Hematopoietic multipotent progenitor cell treated with erythropoietin and hydrocortisone succinate and interleukin-3 and kit ligand, for 15 days (in vitro differentiated cells): ENCODE measurements at places on chromosomes 1 and 21.

DNA sequence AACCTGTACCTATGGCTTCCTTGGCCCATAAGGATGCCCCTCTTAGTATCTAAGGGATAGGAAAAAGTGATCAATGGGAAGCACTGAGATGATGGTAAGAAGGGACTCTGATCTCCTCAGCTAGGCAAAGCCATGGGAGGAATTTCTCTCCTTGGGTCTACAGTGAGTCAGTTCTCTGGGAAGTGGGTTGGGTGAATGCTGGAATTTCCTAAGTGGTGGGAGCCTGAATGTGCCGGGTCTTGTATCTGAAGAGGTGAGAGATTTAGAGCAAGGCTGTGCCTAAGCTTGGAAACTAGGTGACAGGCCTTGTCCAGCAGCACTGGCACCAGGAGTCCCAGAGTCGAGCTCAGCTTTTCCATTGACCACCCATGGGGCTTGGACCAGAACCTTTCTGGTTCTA, 96.3 kb upstream of the SLC2A1 start:
- DNase-seq: no peak

DNA sequence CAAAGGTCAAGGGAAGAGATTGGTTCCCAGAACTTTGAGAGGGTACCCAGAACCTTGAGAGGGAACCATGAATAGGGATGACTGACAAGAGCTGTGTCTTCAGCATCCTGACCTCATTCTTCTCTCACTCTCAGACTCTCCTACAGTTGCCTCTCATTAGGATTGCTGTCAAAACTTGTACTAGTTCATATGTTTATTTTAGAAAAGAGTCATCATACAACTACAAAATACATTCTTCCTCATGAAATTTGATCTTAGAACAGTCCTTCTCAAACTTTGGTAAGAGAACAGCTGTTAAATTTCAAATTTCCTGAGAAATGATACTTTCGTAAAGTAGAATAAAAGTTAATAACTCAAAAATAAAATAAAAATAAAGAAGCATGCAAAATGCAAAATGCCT, 161.4 kb upstream of the ZRANB2 start:
- DNase-seq: no peak

GRCh38 chr1:56658254-56658653, 13.1 kb downstream of the PRKAA2 start:
- no peak for DNase-seq

DNA sequence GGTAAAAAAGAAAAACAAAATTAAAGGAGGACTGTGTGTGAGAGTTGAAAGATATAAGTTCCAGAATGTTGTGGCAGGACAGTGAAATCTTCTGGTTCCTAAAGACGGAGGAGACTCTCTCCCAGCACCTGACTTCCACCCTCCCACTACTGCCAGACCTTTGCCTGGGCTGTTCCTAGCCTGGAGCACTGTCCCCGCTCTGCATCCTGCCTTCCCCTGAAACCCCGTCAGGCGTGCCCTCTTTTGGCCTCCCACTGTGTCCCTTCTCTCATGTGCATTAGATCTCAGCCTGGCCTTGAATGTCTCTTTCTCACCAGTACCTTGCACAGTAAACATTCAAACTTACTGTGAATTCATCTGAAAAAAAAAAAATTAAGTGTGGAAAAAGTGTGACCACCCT, 74.1 kb downstream of the VPS26C start:
- no peak for DNase-seq

DNA sequence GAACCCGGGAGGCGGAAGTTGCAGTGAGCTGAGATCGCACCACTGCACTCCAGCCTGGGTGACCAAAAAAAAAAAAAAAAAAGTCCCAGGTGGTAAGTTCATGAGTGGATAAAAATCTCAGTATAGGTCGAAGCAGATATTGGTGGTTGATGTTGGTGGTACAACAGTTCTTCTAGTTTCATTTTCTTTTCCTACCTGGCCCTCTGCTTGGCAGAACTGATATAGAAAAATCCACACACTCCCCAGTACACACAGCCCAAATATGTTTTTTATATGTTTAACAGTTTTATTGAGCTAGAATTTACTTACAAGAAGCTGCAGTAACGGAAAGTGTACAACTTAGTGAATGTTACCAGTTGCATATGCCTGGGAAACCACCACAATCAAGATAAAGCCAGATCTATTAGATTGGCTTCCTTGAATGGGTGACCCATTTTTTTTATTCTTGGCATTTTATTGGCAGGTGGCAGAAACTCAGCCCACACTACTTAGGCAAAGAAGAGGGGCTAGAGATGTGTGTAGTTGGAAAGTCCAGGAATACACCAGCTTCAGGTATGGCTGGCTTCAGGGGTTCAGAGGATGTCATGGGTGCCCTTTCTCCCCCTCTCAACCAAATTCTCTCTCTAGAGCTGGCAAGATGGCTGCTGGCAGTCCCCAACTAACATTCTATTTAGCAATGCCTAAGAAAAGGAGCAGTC, 118.3 kb upstream of the SLC25A33 start:
- no peak for DNase-seq

- no peak for DNase-seq
Measured at GRCh38 chr1:206686478-206687249, 2.0 kb downstream of the MAPKAPK2 start.

DNA sequence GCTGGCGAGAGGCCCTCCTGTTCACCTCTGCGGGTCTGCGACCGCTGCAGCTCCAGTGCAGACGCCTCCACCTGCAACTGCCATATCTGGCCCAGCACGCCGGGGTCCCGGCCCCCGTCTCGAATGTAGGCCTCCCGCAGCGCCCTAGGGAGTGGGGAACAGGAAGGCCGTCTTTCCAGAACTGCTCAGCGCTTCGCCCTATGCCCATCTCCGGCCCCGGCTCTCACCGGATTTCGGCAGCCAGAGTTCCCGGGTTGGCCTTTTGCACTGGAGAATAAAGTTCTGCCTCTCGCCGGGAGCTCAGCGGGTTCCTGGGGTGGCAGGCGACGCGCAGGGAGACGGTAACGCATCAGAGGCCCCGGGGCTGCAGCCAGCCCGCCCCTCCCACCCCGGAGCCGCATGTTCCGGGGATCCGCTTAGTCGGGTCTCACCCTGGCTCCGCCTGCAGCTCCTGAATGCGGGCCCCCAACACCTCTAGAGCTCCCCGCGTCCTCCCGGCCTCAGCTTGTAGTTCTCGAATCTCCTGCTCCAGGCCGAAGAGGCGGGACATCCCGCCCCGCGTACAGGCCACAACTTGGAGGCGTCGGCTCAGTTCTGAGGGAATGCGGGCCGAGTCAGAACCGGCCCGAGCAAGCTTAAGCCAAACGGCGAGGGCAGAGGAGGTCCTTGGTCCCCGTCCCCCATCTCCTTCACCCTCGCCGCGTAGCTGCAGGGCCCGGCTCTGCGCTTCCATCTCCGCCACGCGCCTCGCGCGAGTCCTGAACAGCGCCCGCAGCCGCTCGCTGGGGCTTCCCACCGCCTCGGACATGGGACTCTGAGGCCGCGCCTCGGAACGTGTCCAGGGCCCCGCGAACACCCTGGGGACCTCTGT, 1.1 kb downstream of the CCDC17 start:
- no peak for DNase-seq

DNA sequence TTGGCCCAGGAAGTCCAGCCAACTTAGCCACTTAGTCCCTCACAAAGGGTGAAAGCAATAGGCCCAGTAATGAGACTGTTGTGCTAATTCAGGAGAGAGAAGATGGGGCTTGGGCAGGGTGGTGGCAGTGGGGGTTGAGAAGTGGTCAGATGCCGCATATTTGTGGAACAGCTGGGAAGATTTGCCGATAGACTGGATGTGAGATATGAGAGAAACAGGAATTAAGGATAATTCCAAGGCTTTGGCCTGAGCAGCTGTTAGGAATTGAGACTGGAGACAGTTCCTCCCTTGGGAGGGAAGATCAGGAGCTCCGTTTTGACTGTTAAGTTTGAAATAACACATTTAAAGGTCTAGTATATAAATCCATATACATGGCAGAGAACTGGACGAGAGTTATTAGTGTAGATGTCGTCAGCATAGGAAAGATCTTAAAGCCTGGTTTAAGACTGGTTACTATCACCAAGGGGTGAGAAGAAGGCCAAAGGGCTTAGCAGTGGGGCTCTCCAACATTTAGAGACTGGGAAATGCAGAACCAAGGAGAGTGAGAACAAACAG, 323.7 kb upstream of the FAM78B start:
- no peak for DNase-seq

- no peak for DNase-seq
Measured at GRCh38 chr1:158674302-158674701, 12.2 kb downstream of the SPTA1 start.

- no peak for DNase-seq
Measured at GRCh38 chr1:8343044-8343443, 25.1 kb downstream of the SLC45A1 start.

DNA sequence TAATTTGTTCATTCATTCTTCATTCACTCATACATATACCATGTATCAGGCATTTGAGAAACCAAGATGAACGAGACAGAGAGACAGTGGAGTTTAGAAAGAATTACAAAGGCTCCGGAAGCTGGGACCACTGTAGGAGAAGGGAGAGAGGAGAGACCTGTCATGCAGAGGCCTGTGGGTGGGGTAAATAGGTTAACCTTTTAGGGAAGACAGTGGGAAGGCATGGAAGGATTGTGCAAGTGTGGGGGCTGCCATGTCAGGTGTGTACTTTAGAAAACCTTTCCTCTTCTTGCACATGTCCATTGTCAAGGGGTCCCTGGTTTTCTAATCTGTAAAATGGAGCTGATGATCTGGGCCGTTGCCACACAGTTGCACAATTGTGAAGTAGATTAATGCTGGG, 44.2 kb upstream of the POU3F1 start:
- DNase-seq: no peak

GRCh38 chr1:217673387-217673786, 42.2 kb downstream of the SPATA17 start:
- DNase-seq: no peak

GRCh38 chr1:86259390-86259789, 102.8 kb upstream of the COL24A1 start:
- no peak for DNase-seq

GRCh38 chr1:65343286-65343685, 33.9 kb downstream of the DNAJC6 start:
- no peak for DNase-seq

GRCh38 chr21:44365967-44366585, 12.7 kb downstream of the TRPM2 start:
- no peak for DNase-seq
